ENCODE measurements at places on chromosomes 1 and 21. TPM values are rescaled to one million over a fixed set of nuclear protein-coding genes. Genes with fewer than 3 reads are reported as not detected.

The CLCA4 gene
- not detected for polyA plus RNA-seq

The MMEL1 gene
- 6.0 TPM for polyA plus RNA-seq

The CYP2J2 gene
- 3.2 TPM for polyA plus RNA-seq

The RGS8 gene
- polyA plus RNA-seq, result not detected

The MNDA gene
- polyA plus RNA-seq, result 1.3 TPM

The RALGPS2 gene
- 7.3 TPM for polyA plus RNA-seq

The DYRK3 gene
- not detected for polyA plus RNA-seq

The RPS6KC1 gene
- polyA plus RNA-seq, result 5.9 TPM

The FNDC10 gene
- 0.89 TPM for polyA plus RNA-seq
